ENCODE measurements at places on chromosomes 5 and 9. TPM values are rescaled to one million over a fixed set of nuclear protein-coding genes. Genes with fewer than 3 reads are reported as not detected.

The ADAMTS6 gene
- 23.5 TPM for total RNA-seq

The ANKRD33B gene
- total RNA-seq = 10.4 TPM

The C7 gene
- total RNA-seq = 15.2 TPM

The SLCO4C1 gene
- not detected for total RNA-seq

The AK6 gene
- 43.3 TPM for total RNA-seq

The IL4 gene
- not detected for total RNA-seq

The MOB3B gene
- total RNA-seq = under 0.01 TPM

The IFNA21 gene
- total RNA-seq = not detected

The IL3 gene
- not detected for total RNA-seq
